GM23248 (cell line): ENCODE measurements at places on chromosomes 5 and 9. TPM values are rescaled to one million over a fixed set of nuclear protein-coding genes. Genes with fewer than 3 reads are reported as not detected.
A peak's percentile ranks its signal among the peaks of the same experiment; 100 is the strongest.

GRCh38 chr5:58149345-58149744 lies 310.5 kb downstream of the PLK2 start:
- DNase-seq: peak; percentile 60

DNA sequence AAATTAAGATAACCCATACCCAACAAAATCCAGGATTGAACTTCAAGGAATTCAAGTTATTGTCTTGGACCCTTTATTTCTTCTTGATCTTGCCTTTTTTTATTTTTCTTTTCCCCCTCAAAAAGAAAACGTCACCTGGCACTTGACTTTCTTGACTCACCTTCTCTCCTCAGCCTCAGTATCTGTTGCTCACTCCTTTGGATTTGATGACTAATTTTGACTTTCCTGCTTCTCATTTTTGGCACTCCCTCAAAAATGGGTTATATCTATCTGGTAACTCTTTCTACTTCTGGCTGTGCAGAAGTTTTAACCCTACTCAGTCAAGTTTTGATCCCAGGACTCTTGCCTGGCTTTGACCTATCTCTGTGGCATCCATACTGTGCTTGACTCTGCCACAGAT lies 66.6 kb upstream of the SPATA31D4 start:
- DNase-seq: peak; percentile 89

GRCh38 chr9:18260521-18260920 lies 213.4 kb upstream of the ADAMTSL1 start:
- DNase-seq: no peak

- DNase-seq: no peak
These were observed 369.6 kb downstream of the IRX2 start for GRCh38 chr5:2381861-2382260.

GRCh38 chr5:91373006-91373405 lies 10.1 kb downstream of the ARRDC3 start:
- DNase-seq: no peak

GRCh38 chr9:4420351-4420750 lies 69.9 kb upstream of the SLC1A1 start:
- DNase-seq: no peak

GRCh38 chr9:102972780-102973179 lies 22.4 kb upstream of the CYLC2 start:
- DNase-seq: no peak

DNA sequence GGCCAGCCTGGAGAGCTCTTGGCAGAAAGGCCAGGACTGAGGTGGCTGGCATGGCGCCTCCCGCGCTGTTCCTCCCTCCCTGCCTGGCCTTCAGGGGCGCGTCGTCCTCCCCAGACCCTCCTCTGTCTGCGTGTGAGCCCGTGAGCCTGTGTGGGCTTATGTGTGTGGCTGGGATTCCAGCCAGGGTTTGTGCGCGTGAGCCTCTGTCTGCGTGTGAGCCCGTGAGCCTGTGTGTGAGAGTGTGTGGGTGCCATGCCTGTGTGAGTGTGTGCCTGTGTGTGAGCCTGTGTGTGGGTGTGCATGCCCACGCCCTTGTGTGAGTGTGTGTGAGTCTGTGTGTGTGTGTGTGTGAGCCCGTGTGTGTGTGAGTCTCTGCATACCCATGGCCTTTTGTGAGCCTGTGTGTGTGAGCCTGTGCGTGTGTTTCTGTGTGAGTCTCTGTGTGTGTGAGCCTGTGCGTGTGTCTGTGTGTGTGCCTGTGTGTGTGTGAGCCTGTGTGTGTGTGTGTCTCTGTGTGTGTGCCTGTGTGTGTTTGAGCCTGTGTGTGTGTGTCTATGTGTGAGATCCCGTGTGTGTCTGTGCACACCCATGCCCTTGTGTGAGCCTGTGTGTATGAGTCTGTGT lies 13.0 kb downstream of the RXRA start:
- DNase-seq: peak; percentile 46

- DNase-seq: no peak
These were observed 57.8 kb downstream of the NDUFAF2 start for GRCh38 chr5:61002611-61003355.

- peak; percentile 21 for DNase-seq
These were observed 51.9 kb downstream of the MAPKAP1 start for GRCh38 chr9:125655066-125655633.

DNA sequence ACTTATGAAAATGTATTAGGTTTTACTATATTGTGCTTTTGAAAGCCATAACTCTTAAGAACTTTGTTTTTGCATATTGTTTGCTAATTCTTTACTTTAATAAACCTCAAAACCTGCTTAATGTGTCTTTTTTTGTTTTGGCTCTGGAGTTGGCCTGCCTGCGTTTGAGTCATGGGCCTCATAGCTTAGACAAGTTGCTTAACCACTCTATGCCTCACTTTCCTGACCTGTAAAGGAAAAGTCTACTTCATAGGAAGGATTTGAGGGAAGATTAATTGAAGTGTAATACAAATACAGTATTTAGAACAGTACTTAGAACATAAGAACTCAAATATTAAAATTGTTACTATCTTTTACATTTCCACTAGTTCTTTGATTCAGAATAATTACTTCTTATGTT lies 10.3 kb downstream of the SMIM32 start:
- DNase-seq: peak; percentile 74

DNA sequence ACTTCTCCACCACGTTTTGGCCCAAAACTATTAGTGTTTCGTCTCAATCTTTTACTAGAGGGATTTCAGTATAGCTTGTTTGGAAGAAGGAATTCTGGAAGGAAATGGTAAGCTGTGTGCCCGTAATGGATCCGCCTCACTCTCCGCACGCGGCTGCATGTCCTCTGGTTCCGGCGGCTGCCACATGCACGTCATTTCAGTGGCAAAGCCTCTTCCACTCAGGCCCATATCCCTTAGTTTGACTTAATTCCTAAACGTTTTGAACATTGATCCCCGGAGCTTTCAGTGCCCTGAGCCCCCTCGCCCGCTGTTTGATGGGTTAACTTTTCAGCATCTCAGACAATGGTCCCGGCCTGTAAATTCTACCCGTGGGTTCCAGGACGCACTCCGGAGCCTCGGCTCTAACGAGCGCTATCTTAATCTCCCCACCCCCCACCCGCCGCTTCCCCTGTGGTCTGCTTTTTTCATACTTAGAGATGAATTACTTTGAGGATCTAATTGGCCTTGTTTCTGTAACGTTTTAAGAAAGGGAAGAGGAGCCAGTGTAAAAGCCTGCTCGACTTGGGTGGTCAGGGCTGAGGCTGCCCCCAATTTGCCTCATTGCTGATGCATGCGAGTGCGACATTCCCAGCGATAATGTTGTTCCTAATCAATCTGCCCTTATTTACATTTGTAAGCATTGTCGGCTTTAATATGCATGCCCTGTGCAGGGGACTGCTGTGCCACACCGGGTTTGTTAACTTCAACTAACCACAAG lies 4.6 kb downstream of the PTCH1 start:
- DNase-seq: peak; percentile 61

- peak; percentile 53 for DNase-seq
These were observed 310.1 kb downstream of the ZNF608 start for GRCh38 chr5:124436294-124436693.

DNA sequence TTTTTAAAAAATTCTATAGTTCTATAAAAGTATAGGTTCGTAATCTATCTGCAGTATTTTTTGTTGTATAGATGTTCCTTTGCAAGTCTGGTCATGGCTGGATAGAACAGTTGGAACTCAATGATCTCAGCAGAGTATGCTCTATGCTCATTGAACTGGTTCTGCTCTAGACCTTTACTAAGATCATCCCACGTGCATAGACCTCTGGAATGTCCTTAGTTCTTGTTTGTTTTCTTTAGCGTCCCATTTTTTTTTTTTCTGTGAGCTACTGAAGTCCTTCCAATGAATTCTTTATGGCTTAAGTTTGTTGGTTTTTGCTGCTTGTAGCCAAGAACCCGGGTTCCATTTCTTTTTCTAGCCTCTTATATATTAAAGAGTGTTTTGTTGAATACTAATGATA lies 3.5 kb downstream of the TMEM38B start:
- no peak for DNase-seq

GRCh38 chr9:90793729-90794128 lies 7.9 kb upstream of the SYK start:
- no peak for DNase-seq

GRCh38 chr9:10548348-10548747 lies 64.5 kb downstream of the PTPRD start:
- DNase-seq: no peak

- DNase-seq: peak; percentile 47
These were observed 1.6 kb upstream of the CFAP90 start for GRCh38 chr5:7852542-7852941.

DNA sequence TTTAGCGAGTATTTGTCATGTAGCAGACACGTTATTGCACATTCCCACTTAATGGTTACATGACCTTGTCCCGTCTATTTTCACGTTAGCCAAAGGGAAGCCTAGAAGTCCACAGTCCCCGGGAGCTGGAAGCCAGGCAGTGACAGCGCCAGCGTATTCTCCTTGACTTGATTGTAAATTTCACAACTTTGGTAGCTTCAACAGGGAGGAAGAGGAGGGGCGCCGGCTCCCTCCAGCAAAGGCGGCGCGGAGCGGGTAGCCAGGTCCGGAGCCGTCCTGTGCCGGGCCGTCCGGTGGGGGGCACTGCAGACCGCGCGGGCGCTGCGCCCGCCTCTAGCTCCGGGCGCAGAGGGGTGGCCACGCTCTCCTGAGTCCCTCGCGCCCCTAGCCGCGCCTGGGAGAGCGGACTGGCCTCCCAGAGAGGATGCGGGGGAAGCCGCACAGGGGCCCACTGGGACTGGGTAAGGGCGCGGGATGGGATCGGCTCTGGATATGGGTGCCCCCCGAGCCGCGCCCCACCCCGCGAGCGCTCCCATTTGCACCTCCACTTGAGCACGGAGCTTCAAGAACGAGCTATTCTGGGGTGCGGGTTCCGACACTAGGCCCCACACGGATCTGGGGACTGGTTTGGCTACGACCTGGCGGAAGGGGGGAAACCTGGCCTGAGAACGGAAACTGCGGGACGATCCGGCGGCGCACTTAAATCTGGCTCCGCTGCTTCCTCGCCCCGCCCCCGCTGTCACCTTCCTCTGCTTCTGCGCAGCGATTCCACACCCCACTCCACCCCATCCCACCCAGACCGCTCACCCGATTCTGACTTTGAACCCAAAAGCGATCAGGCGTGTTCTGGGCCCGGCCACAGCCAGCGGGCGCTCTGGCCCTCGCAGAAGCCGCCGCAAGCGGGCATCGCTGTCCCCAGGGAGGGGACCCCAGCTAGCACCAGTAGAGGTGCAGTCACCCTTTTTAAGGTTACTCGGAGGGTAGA lies 23.8 kb downstream of the KLF4 start:
- DNase-seq: peak; percentile 88

The DMGDH gene
- 0.38 and 1.6 TPM in 2 replicates for total RNA-seq

The ZBTB43 gene
- total RNA-seq: 8.5 and 11.9 TPM in 2 replicates

The SPATA31C1 gene
- total RNA-seq: not detected in 2 replicates

The PCDHB4 gene
- 0.22 and 0.63 TPM in 2 replicates for total RNA-seq

The INSL6 gene
- not detected in 2 replicates for total RNA-seq

The TAS2R1 gene
- total RNA-seq: not detected in 2 replicates

The PDGFRB gene
- 189 and 205 TPM in 2 replicates for total RNA-seq

The ORM2 gene
- total RNA-seq: not detected in 2 replicates

The PCDHGA4 gene
- 10.8 and 13.9 TPM in 2 replicates for total RNA-seq

The GNAQ gene
- 32.7 and 41.0 TPM in 2 replicates for total RNA-seq

The PCDHA1 gene
- total RNA-seq: not detected in 2 replicates

The ZNF354C gene
- 6.9 and 7.5 TPM in 2 replicates for total RNA-seq
